Activated T-helper 1 cell treated with anti-CD3 and anti-CD28 coated beads, Interleukin-2, amount 50 U/mL, for 16 hours (primary cell): ENCODE measurements at places on chromosomes 6 and 20.

DNA sequence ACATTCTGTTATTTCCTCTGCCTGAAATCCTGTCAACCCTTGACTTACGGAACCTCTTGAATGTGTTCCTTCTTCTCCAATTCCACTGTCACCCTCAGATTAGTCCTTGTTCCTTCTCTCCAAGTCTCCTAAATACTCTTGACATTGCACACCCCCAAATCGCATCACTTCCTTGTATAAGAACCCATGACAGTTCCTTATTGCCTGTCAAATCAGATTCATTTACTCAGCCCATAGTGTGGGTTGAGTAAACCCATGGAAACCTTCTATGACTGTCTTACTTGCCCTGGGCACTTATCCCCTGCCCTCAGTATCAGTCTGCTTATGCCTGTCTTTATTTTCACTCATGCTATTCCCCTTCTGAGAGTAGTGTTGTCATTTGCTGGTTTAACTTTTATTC is 40.5 kb downstream of the ARMC2 start:
- DNase-seq, result no peak

- DNase-seq, result no peak
Measured at GRCh38 chr6:38443352-38444144, 196.2 kb downstream of the BTBD9 start.

- no peak for DNase-seq
Measured at GRCh38 chr6:106620931-106621672, 8.2 kb downstream of the RTN4IP1 start.

- DNase-seq, result no peak
Measured at GRCh38 chr6:15089569-15090144, 156.2 kb upstream of the JARID2 start.

- no peak for DNase-seq
Measured at GRCh38 chr6:111823831-111824607, 49.2 kb downstream of the FYN start.
